ENCODE measurements at places on chromosomes 2 and 18.

DNA sequence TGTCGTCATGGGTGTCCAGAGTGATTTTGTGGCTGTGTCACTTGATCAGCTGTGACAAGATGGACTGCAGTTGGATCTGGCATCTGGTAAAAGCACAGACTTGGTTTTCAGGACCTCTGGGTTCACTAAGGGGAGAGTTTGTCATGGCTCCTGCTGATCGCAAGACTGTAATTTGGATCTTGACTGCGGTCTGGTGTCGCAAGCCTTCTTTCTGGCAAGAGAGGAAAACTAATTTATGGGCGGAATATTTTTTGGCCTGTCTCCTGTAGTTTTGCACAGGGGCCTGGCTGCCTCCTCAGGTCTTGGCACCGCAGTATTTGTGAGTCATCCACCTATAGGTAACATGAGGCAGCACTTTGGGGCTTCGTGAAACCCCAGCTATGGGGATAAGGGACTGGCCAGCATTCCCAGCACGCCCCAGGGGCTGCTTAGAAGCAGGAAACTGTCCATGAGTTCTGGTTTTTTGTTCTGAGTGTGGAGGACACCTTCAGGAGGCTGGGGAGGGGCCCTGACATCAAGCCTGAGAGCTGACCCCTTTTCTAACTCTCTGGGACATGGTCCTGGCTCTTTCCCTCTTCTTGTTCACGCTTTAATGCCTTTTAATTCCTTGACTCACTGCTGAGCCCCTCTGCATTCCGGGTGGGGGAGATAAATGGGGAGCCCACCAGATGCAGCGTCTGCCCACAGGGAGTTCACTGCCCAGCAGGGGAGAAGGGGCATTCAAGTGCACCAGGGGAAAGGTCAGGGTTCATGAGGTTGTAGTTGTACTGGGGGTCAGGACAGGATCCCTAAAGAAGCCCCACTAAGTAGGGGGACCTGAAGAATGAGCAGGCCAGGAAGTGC is 12.2 kb downstream of the SH3BP4 start:
- no peak for DNase-seq

GRCh38 chr18:22643731-22644130 is 226.0 kb upstream of the CTAGE1 start:
- no peak for DNase-seq

- no peak for DNase-seq
These were observed 56.3 kb downstream of the TIMM21 start for GRCh38 chr18:74204526-74205152.

- no peak for DNase-seq
These were observed 11.4 kb upstream of the TMEM18 start for GRCh38 chr2:688504-689076.

- DNase-seq, result no peak
These were observed 68.0 kb downstream of the KLHL29 start for GRCh38 chr2:23452853-23453420.

DNA sequence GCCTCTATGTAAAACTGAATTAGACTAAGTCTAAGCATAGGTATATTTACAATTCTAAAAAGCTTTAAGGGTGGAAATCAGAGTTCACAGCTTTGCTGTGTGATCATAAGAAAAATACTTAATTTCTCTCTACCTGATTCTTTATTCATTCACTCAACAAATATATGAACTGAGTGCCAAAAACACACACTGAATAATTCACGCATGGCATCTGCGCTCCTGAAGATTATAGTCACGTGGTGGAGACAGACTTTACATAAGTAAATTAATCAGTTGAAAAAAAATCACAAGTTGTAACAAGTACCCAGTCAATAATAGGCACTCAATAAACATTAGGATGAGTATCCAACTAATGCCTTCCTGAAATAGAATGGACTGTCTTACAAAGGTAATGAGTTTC is 351.6 kb downstream of the METTL4 start:
- no peak for DNase-seq
